ENCODE measurements at places on chromosomes 13 and 19.

GRCh38 chr19:54871696-54872095, 2.3 kb upstream of the FCAR start:
- no peak for DNase-seq
- H3K36me3 ChIP-seq: no peaks in the 10 kb centered on the region
- no peak overlapping the region for H3K27ac ChIP-seq
- no peaks in the 10 kb centered on the region for H3K4me1 ChIP-seq

DNA sequence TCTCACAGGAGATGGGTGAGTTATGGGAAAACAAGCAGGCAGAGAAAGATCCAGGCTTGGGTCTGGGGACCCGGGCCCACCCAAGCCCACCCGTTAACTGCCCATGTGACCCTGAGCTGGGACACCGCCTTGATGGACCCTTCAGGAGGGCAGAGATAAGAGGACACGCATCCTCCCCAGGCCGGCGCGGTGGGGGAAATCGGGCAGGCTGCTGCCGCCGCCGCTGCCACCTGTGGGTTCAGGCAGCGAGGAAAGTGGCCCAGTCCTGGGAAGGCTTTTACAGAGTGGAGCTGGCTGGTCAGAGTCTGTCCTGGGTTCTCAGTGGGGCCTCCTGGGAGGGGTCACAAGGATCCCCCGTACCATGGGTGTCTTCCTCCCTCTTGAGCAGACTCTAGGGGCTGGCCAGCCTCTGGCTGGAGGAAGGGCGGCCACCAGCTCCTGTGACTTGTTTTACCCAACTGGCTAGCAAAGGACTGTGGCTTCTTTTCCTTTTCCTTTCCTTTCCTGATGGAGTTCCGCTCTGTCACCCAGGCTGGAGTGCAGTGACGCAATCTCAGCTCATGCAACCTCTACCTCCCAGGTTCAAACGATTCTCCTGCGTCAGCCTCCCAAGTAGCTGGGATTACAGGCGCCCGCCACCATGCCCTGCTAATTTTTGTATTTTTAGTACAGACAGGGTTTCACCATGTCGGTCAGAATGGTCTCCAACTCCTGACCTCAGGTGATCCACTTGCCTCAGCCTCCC, 155.4 kb downstream of the KDM4B start:
- peaks cover 4% of the 10 kb centered on the region for H3K36me3 ChIP-seq
- H3K4me3 ChIP-seq: no peak overlapping the region
- peak overlapping the region; percentile 35 for H3K27ac ChIP-seq
- H3K4me1 ChIP-seq: peaks cover 26% of the 10 kb centered on the region
- H3K27me3 ChIP-seq: no peaks in the 10 kb centered on the region

GRCh38 chr13:80371840-80372509, 31.0 kb upstream of the SPRY2 start:
- H3K36me3 ChIP-seq: no peaks in the 10 kb centered on the region
- H3K27ac ChIP-seq: no peak overlapping the region
- H3K4me3 ChIP-seq: no peak overlapping the region
- DNase-seq: no peak
- H3K4me1 ChIP-seq: peaks cover 17% of the 10 kb centered on the region
- no peaks in the 10 kb centered on the region for H3K27me3 ChIP-seq

DNA sequence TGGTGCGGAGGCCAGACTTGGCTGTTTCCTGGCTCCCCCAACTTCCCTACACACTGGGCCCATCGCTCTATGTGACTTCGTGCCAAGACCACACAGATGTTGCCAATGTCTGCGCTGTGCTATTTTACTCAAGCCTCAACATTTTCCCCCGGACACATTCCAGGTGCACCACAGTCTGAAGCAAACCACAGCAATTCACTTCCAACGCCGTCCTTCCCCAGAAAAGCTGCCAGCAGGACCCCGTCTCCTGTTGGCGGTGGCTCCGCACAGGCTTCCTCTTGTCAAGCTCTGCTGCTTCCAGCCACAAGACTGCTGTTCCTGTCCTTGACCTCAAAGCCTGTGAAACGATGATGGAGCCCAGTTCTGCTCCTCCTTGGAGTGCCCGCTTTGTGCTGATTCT, 100.7 kb downstream of the CRYL1 start:
- peaks cover 24% of the 10 kb centered on the region for H3K4me1 ChIP-seq
- no peaks in the 10 kb centered on the region for H3K36me3 ChIP-seq
- H3K27ac ChIP-seq: no peak overlapping the region
- no peak overlapping the region for H3K4me3 ChIP-seq
- DNase-seq: no peak
- H3K27me3 ChIP-seq: no peaks in the 10 kb centered on the region

GRCh38 chr13:48731957-48732569, 78.3 kb downstream of the CYSLTR2 start:
- no peaks in the 10 kb centered on the region for H3K36me3 ChIP-seq
- H3K4me3 ChIP-seq: no peak overlapping the region
- no peak overlapping the region for H3K27ac ChIP-seq
- H3K27me3 ChIP-seq: no peaks in the 10 kb centered on the region
- H3K4me1 ChIP-seq: peaks cover 3% of the 10 kb centered on the region

DNA sequence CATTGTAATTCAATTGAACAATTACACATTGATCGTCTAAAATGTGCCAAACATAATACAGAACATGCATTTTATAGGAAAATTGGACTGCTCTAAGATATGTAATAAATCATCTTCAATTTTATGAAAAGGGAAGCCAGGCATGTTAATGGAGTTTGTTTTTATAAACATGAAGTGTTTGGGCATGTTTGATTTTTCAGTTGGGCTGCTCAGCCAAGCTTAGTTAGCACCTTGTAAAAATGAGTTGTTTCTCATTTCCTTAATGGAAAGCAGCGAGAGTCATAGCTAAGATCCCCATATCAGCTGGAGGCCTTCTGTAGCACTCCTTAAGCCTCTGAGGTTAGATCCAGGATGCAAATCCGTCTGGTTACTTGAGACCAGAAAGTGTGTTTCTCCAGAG, 422.3 kb downstream of the SPRY2 start:
- H3K27ac ChIP-seq: no peak overlapping the region
- peaks cover 41% of the 10 kb centered on the region for H3K4me1 ChIP-seq
- DNase-seq: no peak
- H3K4me3 ChIP-seq: no peak overlapping the region
- no peaks in the 10 kb centered on the region for H3K27me3 ChIP-seq

GRCh38 chr19:9535934-9536333, 2.5 kb downstream of the ZNF426 start:
- H3K27ac ChIP-seq: no peak overlapping the region
- peaks cover 19% of the 10 kb centered on the region for H3K4me1 ChIP-seq
- no peaks in the 10 kb centered on the region for H3K27me3 ChIP-seq
- no peak for DNase-seq

- peaks cover 24% of the 10 kb centered on the region for H3K4me1 ChIP-seq
- H3K27me3 ChIP-seq: no peaks in the 10 kb centered on the region
- DNase-seq: no peak
- H3K4me3 ChIP-seq: peak overlapping the region; percentile 3
- H3K27ac ChIP-seq: no peak overlapping the region
Measured at GRCh38 chr13:75071796-75072195, 410.2 kb downstream of the TBC1D4 start.

DNA sequence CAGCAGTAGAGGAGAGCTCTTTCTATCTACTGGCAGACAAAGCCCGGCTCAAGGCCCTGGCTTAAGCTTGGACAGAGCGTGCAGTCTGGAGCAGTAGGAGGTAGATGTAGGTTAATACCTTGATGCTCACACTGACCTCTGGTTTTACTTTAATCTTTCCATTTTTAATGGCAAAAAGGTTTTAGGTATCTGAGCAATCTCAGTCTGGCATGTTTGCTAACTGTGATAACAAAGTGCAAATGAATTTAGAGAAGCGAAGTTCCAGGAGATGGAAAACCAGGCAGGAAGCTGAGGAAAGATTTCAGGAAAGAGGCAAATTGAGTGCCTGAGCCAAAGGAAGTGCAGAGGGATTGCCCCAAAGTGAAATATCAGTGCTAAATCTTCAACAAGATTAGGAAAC, 356.6 kb downstream of the FOXO1 start:
- peaks cover 9% of the 10 kb centered on the region for H3K4me1 ChIP-seq
- DNase-seq: no peak
- H3K27me3 ChIP-seq: no peaks in the 10 kb centered on the region
- H3K36me3 ChIP-seq: peaks cover 10% of the 10 kb centered on the region
- no peak overlapping the region for H3K4me3 ChIP-seq

- DNase-seq: no peak
- H3K27me3 ChIP-seq: no peaks in the 10 kb centered on the region
- no peak overlapping the region for H3K4me3 ChIP-seq
- H3K27ac ChIP-seq: no peak overlapping the region
- H3K36me3 ChIP-seq: no peaks in the 10 kb centered on the region
Measured at GRCh38 chr13:53749306-53749705, 720.7 kb downstream of the OLFM4 start.

- no peaks in the 10 kb centered on the region for H3K36me3 ChIP-seq
- no peak for DNase-seq
- H3K4me3 ChIP-seq: no peak overlapping the region
- H3K27me3 ChIP-seq: peaks cover 37% of the 10 kb centered on the region
- H3K27ac ChIP-seq: no peak overlapping the region
Measured at GRCh38 chr19:42455086-42455485, 12.3 kb upstream of the CXCL17 start.

DNA sequence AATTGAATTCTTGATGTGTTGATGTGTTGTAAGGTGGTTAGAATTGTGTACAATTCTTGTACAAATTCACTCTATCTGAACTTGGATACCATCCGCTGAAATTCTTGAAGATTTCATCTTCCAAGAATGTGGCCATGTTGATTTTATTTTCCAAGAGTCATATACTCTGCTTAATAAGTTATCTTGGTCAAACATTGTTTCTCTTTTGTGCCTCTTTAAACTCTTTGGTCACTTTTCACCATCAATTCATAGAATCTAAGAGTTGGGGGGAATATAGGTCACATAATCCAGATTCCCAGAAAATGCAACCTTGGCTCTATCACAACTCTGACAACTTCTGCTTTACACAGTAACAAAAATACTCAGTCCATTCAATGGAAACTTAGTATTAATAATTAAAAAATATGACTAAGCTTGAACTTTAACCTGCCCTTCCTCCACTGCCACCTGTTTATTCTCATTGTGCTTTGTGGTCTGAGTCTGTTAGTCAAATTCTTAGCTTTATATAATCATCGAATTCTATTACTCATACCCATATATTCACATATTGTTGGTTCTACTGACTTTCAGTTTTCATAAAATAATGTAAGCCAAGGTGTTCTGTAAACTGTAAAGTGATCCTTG, 373.2 kb downstream of the LMO7 start:
- no peaks in the 10 kb centered on the region for H3K27me3 ChIP-seq
- H3K36me3 ChIP-seq: no peaks in the 10 kb centered on the region
- H3K27ac ChIP-seq: no peak overlapping the region
- no peak overlapping the region for H3K4me3 ChIP-seq
- no peak for DNase-seq

GRCh38 chr19:41933693-41934426, 5.6 kb upstream of the ERFL start:
- no peak overlapping the region for H3K27ac ChIP-seq
- no peak overlapping the region for H3K4me3 ChIP-seq
- peaks cover 18% of the 10 kb centered on the region for H3K4me1 ChIP-seq
- H3K27me3 ChIP-seq: peaks cover 85% of the 10 kb centered on the region
- no peak for DNase-seq

DNA sequence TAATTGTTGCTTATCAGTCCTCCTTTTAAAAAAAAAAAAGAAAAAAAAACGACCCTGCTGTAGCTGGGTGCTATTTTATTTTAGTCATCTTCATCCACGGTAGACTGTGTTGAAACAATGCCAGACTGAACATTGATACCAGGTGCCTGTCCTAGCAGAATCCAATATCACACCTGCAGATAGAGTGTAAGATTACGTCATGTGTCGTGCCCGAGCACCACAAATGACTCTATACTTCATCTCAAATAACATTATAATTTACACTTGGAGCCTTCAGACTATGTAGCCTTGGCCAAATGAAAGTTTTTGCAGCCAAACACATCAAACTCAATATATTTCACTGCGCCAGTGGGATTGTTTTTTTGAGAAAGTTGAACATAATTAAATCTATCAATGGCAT, 410.6 kb downstream of the FGF9 start:
- no peak overlapping the region for H3K4me3 ChIP-seq
- H3K27ac ChIP-seq: no peak overlapping the region
- H3K27me3 ChIP-seq: no peaks in the 10 kb centered on the region

DNA sequence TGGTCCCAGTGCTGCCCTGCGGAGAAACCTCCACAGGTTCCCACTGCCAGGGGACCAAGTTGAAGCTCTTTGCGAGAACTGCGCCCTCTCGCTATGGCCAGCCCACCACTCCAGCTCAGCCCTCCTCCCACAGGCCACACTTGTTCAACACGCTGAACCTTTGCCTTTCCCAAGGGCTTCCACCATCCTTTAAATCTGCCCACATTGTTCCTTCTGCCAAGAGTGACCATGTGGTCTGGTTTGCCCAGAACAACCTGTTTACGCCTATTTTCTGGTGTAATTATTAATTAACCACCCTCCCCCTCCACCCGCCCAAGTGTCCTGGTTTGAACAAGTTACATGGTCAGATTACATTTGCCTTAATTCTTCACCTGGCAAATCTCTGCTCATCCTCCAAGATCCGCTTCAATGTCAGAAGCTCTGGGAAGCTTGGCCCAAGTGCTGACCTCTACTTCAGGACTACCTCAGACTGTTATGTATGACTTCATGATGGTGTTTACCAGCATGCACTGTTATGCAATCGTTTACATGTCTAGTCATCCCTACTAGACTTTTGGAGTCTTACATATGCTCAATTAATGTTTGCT, 12.0 kb upstream of the USP12 start:
- H3K36me3 ChIP-seq: no peaks in the 10 kb centered on the region
- H3K4me3 ChIP-seq: no peak overlapping the region
- H3K27ac ChIP-seq: peak overlapping the region; percentile 64

DNA sequence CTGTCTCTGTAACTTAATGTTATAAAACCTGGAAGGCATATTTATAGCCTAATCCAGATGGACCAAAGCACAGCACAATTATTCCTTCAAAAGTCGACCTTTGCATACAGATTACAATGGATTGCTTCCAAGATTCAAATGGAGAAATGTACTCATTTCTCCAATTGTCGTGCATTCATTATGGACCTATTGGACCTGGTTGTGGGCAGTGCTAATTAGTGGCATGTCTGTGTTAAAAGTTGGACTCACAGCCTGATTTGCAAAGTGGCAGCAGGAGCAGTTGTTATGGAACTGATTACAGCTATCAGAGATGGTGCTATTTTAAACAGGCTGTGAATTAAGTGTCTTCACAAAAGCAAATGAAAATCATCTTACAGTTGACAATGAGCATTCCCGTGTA, 1529.3 kb upstream of the SLC10A2 start:
- H3K27me3 ChIP-seq: no peaks in the 10 kb centered on the region
- H3K27ac ChIP-seq: no peak overlapping the region
- no peak overlapping the region for H3K4me3 ChIP-seq
- no peak for DNase-seq
- peaks cover 23% of the 10 kb centered on the region for H3K4me1 ChIP-seq

- no peak overlapping the region for H3K4me3 ChIP-seq
- no peaks in the 10 kb centered on the region for H3K27me3 ChIP-seq
- no peak overlapping the region for H3K27ac ChIP-seq
- H3K4me1 ChIP-seq: no peaks in the 10 kb centered on the region
Measured at GRCh38 chr13:62846302-62846701, 1430.7 kb upstream of the PCDH20 start.

DNA sequence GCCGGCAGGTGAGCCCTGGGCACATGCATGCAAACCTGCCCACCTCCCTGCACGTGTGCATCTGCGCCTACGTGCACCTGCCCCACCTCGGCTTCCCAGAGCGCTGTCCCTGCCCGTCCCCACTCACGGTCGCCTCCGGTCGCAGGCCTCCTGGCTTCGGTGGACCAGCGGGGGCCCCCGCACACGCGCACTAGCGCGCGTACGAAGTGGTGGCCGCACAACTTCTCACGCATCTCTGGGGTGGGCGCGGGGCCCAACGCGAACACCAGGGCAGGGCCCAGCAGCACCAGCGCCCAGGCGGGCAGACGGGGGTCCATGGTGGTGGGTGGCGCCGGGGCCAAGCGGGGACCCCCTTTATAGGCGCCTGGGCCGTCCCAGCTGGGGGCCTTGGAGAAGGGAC, at the start of gene INSL3:
Gene INSL3 (minus strand): TSS at position 330 of the 400 bp plus-strand sequence. CDS start 13 bp downstream, at position 317.
- no peaks in the 10 kb centered on the region for H3K27me3 ChIP-seq
- H3K4me3 ChIP-seq: no peak within 1 kb of the TSS
- no peak for DNase-seq
- H3K36me3 ChIP-seq: no peaks in the 10 kb centered on the region
- no peaks in the 10 kb centered on the region for H3K4me1 ChIP-seq

All from neural crest cell (in vitro differentiated cells).